Tibial nerve (tissue), 4 donors: ENCODE measurements at places on chromosomes 16 and 17. TPM values are rescaled to one million over a fixed set of nuclear protein-coding genes. Genes with fewer than 3 reads are reported as not detected.

- H3K4me1 ChIP-seq, result no peaks in the 10 kb centered on the region
- H3K27ac ChIP-seq, result no peak overlapping the region
- no peak for DNase-seq
- no peaks in the 10 kb centered on the region for H3K27me3 ChIP-seq
These were observed 44.0 kb downstream of the MYH3 start for GRCh38 chr17:10612957-10613744.

DNA sequence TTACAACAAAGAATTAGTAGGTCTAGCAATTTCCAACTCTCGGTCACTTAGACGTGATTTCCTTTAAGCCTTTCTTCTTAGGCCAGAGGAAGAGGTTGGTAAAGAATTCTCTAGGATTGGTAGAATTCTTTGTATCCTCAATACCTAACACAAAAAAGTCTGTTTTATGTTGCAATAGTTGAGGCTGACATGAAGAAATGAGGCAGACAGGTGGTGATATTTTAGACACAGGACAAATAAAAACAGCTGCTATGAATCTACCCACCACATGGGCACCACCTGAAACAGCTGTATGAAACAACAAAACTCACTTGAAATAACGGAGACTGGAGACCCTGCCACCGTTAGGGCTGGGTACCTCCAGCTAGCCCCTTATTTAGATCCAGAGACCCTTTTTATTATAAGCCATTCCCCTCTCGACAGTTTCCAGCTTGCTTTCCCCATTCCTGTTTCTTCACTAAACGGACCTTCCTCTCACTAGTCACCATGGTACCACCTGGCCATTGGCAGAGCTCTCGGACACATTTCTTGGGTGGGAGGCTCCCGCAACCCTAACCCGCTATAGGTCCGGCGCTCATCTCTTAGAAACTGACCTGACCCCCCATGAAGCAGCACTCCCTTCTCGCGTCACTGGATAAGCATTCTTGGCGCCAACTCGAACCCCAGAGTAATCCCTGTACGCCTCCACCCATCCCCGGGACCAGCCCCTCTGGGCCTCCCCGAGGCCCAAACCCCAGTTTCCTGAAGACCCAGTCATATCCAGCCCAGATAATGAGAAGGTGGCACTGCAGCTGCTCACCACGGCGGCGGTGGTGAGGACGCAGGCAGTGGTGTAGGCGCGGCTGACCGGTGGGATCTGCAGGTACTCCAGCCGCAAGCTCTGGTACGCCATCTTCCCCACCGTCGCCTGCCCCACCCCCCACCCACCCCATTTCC, at the start of gene DERL2:
TSS of gene DERL2 (minus strand) at position 909 of the 936 bp plus-strand sequence. CDS start at position 892, 17 bp downstream.
- peak within 1 kb of the TSS; percentile 97 for H3K4me3 ChIP-seq
- H3K4me1 ChIP-seq, result no peaks in the 10 kb centered on the region

DNA sequence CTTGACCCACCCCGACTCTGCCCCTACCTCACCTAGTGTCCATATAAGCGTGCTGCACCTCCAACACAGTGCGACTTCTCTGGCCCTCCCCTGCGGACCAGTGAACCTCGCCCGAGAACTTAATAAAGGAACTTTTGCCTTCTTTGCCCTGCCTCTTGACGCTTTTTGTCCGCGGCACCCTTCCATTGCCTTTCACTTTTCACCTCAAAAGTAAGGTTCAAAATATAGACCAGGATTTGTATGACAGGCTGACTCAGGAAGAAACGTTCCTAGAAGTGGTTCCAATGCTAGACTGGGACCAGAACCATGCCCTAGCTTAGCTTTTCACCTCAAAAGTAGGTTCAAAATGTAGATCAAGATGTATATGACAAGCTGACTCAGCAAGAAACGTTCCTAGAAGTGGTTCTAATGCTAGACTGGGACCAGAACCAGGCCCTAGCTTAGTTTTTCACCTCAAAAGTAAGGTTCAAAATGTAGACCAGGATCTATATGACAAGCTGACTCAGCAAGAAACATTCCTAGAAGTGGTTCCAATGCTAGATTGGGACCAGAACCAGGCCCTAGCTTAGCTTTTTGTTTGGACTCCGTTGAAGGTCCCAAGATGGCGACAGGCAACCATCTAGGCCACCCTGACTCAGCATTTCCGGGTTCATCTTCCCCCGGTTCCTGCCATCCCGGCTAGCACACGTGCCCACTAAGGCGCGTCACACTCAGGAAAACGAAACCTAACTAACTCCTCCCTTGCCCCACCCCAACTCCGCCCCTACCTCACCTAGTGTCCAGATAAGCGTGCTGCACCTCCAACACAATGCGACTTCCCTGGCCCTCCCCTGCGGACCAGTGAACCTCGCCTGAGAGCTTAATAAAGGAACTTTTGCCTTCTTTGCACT, 51.0 kb upstream of the TMEM97 start:
- H3K4me1 ChIP-seq, result no peaks in the 10 kb centered on the region
- no peaks in the 10 kb centered on the region for H3K36me3 ChIP-seq
- no peak overlapping the region for H3K27ac ChIP-seq

DNA sequence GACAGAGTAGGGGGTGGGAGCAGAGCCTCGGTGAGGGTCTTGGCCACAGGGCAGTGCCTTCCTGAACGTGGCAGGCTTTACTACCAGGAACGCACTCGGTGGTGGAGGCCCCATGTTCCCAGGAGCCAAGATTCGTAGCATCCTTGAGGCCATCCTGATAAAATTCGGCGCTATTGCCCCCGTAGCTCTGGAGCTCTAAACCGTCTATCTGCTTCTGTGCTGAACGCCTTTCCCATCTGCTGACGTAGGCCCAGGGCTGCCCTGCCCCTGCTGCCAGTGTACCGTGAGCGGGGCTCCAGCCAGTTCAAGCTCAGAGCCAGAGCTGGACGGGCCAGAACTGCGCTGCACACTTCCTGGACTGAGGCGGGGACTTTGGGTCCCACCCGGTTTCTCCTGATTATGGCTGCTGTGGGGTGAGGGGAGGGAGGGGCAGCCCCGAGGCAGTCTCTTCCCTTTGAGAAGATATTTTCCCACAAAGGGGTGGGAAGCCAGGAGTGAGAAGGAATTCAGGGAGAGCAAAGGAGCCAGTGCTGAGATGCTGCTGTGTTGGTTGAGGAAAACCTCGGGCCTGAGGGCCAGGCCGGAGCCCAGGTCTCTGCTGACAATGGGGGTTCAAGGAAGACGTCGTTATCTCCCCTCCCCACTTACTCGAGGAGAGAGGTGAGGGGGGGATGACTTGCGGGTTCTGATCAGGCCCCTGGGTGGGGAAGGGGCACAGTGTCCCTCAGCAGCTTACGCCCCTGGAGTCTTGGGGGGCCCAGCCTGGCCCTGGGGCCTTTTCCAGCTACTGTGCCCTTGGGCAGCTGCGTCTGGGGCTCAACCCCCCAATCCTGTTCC, 29.4 kb downstream of the OR1D5 start:
- H3K27me3 ChIP-seq, result no peaks in the 10 kb centered on the region
- H3K4me3 ChIP-seq, result no peak overlapping the region
- no peaks in the 10 kb centered on the region for H3K36me3 ChIP-seq
- no peak overlapping the region for H3K27ac ChIP-seq
- no peaks in the 10 kb centered on the region for H3K4me1 ChIP-seq
- no peak for DNase-seq

DNA sequence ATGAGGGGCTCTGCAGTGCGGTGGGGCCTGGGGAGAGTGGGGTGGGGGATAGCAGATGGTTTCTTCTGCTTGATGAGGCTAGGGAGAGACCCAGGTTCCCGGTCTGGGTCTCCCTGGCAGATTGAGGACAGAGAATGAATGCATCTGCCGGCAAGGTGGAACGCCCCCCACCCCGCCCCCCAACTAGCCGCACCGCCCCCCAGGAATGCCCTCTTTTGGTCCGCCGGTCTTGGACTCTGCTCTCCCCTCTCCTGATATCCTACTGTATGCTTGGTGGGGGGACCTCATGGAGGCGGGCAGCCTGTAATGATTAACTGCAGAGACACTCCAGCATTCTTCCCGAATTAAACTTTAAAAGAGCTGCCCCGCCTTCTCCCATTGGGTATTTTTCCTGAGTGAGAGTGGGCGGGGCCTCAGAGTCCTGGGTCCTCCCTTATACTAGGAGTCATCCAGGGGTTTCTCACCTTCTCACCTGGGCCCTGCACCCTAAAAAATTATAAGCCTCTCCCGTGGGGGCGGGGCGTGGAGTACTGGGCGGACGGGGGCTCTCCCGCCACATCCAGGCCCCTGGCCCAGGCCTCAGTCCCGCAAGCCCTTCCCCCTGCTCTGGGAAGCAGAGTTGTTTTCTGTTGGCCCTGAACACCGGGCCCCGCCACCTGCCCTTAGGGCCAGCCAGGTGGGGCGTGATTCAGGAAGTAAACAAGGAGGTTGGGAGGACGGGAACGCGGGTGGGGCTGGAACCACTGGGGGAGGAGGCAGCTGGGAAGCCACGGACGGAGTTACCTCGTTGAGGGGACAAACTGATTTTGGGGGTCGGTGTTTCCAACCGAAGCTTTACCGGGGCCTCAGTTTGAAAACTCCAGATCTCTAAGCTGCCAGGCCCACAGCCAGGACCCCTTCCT, 1.5 kb downstream of the GRB7 start:
- peaks cover 6% of the 10 kb centered on the region for H3K4me1 ChIP-seq
- no peak overlapping the region for H3K27ac ChIP-seq
- no peaks in the 10 kb centered on the region for H3K36me3 ChIP-seq

TM4SF5 gene
- total RNA-seq, result not detected

DNA sequence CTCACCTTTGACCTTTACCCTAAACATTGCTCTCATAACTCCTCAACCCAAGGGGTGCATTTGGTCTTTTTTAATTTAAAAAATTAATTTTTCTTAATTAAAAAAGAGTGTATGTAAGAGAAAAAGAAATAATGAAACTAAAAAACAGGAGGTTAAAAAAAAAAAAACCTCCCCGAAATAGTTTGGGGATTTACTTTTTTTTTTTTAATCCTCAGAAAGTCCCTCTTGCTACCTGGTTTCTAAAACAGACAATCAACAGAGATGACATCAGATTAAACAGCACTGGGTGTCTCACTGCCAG, 301.3 kb downstream of the SOX9 start:
- H3K4me3 ChIP-seq, result no peak overlapping the region
- no peak for DNase-seq
- H3K4me1 ChIP-seq, result peaks cover 16% of the 10 kb centered on the region
- H3K27ac ChIP-seq, result no peak overlapping the region
- H3K36me3 ChIP-seq, result no peaks in the 10 kb centered on the region

DNA sequence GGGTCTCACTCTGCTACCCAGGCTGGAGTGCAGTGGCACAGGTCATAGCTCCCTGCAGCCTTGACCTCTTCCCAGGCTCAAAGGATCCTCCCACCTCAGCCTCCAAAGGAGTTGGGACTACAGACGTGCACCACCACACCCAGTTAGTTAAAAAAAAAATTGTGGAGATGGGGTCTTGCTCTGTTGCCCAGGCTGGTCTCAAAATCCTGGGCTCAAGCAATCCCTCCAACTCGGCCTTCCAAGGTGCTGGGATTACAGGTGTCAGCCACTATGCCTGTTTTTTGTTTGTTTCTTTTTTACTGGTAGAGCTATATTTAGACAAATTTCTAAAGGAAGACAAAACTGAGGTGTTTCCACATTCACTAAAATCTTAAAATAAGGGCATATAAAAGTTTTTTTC, 1.7 kb downstream of the CMTR2 start:
- no peak overlapping the region for H3K27ac ChIP-seq
- no peak overlapping the region for H3K4me3 ChIP-seq
- no peak for DNase-seq
- peaks cover 6% of the 10 kb centered on the region for H3K36me3 ChIP-seq
- H3K4me1 ChIP-seq, result peaks cover 12% of the 10 kb centered on the region

GRCh38 chr16:12758031-12758669, 45.5 kb downstream of the CPPED1 start:
- peak overlapping the region; percentile 25 for H3K27ac ChIP-seq
- H3K36me3 ChIP-seq, result no peaks in the 10 kb centered on the region
- H3K4me1 ChIP-seq, result no peaks in the 10 kb centered on the region

KCNG4 gene
- total RNA-seq, result not detected

KCTD19 gene
- 0.30 TPM for total RNA-seq

- no peaks in the 10 kb centered on the region for H3K4me1 ChIP-seq
- no peak overlapping the region for H3K27ac ChIP-seq
- no peak overlapping the region for H3K4me3 ChIP-seq
- H3K27me3 ChIP-seq, result no peaks in the 10 kb centered on the region
These were observed 37.1 kb downstream of the KNOP1 start for GRCh38 chr16:19680881-19681340.
